ENCODE measurements at places on chromosomes 11 and 22.

DNA sequence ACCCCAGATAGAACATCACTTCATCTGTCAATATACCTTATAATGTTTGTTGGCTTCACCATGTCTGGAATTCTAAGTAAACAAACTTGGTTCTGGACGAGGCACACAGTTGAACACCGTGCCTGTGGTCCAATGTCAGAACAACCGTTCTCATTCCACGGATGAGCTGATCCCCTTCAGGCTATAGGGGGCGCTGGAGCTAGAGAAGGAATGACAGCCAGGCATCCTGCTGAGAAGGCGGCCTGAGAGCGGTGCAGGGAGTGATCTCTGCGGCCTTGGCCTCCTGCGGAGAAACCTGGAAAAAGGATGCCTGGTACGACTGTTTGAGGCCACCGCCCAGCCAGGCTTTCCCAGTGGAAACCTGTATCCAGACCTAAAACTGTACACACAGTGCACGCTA is 48.7 kb downstream of the FDX1 start:
- DNase-seq, result no peak

- DNase-seq, result no peak
Measured at GRCh38 chr22:19353363-19354131, 62.0 kb upstream of the CLTCL1 start.

- no peak for DNase-seq
Measured at GRCh38 chr22:45905924-45906865, 70.8 kb downstream of the WNT7B start.

DNA sequence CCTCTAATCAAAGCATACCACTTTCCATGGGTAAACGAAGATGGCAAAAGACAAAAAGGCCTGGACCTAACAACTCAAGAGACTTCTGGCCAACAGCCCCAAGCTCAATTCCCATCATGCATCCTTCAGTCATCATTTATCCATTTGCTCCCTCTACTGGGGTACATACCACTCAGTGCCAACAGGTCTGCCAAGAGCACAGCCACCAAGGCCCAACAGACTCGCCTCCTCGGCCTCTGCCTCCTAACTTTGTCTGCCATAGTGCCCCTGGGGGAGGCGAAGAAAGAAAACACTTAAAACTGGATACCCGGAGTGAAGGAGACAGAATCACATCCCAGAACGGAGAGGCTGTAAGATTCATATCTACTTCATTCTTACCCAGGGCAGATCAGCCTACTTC is 1.1 kb downstream of the HYOU1 start:
- DNase-seq, result peak; percentile 45

GRCh38 chr22:44990328-44990727 is 19.5 kb downstream of the PHF21B start:
- no peak for DNase-seq

DNA sequence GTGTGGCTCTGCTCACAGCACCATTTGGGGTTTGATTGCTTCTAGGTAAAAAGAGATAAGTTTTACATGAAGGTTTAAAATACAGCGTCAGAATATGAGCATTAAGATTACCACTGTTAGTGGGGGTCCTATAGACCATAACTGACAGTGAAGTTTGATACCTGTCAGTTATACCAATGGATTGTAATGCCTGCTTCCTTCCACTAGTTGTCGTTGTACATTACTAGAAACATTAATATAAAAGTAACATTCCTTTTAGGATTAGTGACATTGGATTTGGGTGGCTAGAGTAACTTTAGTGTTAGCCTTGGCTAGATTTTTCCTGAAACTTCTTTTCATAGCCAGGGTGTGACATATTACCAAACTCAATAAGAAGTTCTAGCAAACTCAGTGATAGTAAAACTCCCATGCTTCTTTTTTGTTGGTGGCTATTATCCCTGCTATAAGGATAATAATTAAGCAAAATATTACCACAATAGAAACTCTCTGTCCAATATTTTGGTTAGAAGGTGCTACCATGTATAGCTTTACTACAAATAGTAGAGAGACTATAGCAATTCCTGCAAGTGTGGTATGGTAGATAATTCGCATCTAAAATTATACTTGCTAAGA is 57.1 kb downstream of the FAM181B start:
- DNase-seq, result no peak

DNA sequence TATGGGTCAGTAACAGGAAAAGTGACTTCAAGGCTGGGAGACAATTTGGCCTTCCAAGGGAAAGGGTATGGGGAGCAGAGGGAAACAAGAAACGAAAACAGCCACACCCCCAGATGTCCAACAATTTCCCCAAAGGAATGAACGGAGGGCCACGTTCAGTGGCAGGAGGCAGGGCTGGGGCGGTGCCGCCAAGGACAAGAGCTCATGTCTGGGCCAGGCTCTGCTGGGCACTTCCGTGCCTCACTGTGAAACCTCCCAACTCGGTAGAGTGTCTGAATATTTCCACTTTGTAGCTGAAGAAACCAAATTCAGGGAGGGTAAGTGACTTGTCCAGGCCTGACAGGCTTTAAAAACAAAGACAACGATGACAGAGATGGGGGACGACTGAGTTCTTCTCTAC is 11.9 kb downstream of the IFT27 start:
- no peak for DNase-seq

- peak; percentile 94 for DNase-seq
Measured at GRCh38 chr11:107457558-107458271, at the start of gene CWF19L2. Gene CWF19L2 (minus strand): TSS chr11:107457825. CDS start chr11:107457816, 9 bp downstream.

- DNase-seq, result no peak
Measured at GRCh38 chr22:38176170-38176741, 5.4 kb downstream of the PLA2G6 start.
